Head of caudate nucleus (tissue), 42 donors: ENCODE measurements at places on chromosomes 3 and 15.

GRCh38 chr3:55376753-55377347 lies 110.3 kb downstream of the WNT5A start:
- no peak for DNase-seq

DNA sequence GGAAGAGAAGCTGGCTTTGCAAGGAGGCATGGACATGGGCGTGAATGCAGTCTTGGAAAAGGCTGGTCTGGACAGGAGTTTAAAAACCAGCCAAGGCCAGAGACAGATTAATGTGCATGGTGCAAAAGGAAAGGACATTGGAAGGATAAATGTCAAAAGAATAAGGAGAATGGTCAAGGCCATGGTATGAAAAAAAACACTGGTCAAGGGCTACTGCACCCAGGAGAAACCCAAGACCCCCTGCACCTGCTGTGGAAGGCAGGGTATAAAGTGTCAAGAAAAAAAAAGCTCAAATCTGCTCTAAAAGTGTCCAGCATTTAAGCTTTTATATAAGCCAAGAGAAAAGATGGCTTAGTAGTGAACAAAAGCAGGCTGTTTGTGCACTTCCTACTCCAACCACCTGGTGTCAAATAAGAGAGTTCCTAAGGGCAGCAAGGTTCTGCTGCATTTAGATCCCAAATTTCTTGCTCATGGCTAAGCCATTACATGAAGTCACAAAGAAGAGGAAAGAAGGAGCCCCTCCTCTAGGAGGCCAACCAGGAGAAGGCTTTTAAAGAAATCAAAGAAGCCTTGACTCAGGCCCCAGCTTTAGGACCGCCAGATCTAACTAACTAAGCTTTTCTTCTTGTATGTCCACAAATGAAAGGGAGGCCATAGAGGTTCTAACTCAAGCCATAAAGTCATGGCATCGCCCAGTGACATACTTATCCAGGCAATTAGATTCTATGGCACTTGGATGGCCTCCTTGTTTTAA lies 16.9 kb downstream of the CCR4 start:
- DNase-seq, result no peak

GRCh38 chr15:41350057-41350717 lies 17.5 kb downstream of the NUSAP1 start:
- DNase-seq, result no peak

DNA sequence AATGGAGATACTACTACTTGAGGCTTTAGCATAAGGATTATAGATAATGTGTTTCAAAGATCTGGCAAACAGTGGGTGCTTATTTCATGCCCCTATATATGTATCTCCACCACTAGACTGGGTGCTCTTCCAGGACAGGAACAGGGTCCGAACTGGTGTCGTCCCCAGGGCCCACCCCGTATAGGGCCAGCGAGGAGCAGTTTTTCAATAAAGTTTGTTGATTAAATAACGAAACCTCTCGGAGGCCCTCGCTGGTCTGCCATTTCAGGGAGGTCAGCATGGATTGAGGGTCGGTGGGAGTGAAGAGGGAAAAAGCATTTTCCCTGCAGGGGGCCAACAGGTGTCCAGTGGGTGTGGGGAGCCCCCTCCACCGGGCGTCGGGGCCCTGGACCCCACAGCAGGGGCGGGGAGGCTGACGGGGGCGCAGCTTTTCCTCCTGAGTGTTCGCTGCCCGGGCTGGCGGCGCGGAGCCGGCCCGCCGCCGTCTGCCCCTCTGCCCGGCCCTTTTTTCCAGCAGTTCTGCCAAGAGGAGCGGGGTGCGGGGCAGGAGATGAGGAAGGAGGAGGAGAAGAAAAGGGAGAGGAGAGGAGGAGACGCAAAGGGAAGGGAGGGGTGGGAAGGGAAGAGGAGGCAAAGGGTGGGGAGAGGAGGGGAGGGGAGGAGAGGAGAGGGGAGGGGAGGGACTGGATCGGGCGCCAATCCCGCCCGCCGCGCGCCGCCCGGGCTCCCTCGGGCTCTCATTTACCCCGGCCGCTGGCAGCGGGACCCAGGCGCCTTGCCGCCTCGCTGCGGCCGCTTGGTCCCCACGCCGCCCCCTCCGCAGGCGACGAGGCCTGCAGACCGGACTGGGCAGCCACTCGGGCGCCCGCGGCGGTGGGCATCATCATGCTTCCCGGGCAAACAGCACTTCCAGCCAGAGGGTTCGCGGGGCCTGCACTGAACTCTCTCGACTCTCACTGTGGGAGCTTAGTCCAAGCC lies 66.3 kb downstream of the ISG20 start:
- peak; percentile 53 for DNase-seq

GRCh38 chr15:73053398-73053723 lies 1.1 kb downstream of the NEO1 start:
- no peak for DNase-seq

GRCh38 chr3:69871868-69872267 lies 127.7 kb upstream of the SAMMSON start:
- DNase-seq, result no peak
